Daoy (cell line): ENCODE measurements at places on chromosomes 3 and 15. TPM values are rescaled to one million over a fixed set of nuclear protein-coding genes. Genes with fewer than 3 reads are reported as not detected.

DNA sequence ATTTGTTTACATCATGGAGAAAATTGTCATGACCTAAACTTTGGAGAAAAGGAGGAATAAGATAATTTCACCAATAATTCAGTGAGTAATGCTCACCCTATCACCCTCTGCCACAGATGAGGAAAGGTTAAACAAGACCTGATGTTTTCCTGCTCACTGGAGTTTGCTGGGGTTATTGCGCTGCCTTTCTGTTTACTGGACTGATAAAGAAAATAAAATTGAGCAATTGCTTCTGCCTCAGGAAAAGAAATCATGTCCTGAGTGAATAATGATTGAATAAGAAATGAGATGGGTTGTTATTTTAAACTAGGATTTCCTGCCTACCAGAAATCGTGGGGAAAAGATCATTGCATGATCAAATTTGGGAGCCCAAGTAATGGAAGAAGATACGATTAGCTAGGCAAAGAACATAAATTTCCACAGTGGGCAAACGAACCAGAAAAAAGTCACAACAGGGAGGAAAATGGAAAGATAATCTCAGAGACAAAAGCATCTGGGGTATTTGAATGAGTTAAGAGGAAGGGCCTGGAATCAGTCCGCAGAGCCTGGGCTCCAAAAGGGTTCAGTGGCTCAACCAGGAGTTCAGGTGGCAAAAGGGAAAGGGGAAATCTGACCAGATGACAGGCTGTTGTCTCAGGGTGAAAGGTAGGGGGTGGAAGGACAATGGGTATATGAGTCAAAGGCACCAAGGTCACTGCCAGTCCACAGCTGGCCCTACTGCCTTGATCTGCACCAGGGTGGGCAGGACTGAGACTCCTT is 146.8 kb downstream of the FAM43A start:
- no peak for DNase-seq

DNA sequence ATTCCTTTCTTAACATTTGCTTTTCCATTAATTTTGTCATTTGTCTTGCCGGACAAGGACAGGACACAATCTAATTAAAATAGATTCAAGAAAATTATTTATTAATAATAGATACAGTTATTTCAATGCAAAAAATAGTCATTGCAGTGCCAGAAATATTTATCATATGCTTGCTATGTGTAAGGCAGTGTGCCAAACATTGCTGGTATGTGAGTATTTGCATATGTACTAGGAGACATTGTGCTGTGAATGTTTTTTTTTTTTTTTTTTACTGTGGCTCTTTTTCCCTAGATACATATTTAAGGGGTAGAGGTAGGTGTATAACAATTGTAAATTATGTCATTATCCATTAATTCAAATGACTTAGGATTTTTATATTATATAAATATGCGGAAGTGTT is 23.3 kb downstream of the SPRED1 start:
- DNase-seq, result no peak

DNA sequence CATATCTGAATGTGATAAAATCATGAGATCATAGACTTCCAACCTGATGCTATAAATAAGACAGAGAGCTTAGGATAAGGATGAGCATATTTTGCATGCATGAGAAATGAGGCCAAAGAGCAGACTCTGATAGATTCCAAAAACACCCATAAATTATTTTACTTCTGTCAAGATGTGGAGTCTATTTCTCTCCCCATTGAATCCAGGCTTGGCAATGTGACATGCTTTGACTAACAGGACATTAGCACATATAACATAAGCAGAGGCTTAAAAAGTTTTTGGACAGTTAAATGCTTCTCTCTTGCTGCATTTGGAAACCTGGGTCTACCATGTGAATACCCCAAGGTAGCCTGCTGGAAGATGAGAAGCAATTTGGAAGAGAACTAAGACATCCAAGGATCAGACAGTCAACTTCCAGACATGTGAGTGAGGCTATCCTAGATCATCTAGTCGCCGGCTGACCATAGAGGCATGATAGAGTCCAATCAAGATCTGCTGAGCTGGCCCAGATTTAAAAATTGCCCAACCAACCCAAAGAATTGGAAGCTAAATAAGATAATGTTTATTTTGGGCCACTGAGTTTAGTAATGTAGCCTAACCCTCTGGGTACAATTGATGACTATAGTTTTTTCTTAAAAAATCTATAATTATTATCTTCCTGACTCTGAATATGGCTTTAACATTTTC is 30.3 kb downstream of the MYLK start:
- no peak for DNase-seq

DNA sequence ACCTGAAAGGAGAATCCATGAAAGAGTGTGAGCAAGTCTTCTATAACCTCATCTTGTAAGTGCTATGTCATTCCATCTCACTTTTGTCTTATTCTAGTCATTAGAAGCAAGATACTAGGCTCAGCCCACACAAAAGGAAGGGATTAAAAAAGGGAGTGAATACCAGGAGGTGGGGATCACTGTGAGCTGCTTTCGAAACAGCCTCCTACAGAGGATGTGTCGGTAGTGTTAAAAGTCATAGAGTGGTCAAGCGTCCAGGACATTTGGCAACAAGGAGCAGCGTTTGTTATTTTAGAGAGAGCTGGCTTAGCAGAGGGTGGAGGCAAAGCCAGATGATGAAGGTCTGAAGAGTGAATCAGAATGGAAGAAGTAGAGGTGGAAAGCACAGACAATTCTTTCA is 11.7 kb upstream of the ZNF148 start:
- DNase-seq, result no peak

GRCh38 chr15:101092156-101092866 is 159.5 kb downstream of the CHSY1 start:
- DNase-seq, result no peak

Gene WDR49
- total RNA-seq, result not detected in 2 replicates

Gene TUSC2
- 44.3 and 51.3 TPM in 2 replicates for total RNA-seq

Gene ANKRD34C
- total RNA-seq, result not detected in 2 replicates

Gene SLCO2A1
- total RNA-seq, result 1.4 and 4.8 TPM in 2 replicates
